ENCODE measurements at places on chromosomes 5 and 9. TPM values are rescaled to one million over a fixed set of nuclear protein-coding genes. Genes with fewer than 3 reads are reported as not detected.

DNA sequence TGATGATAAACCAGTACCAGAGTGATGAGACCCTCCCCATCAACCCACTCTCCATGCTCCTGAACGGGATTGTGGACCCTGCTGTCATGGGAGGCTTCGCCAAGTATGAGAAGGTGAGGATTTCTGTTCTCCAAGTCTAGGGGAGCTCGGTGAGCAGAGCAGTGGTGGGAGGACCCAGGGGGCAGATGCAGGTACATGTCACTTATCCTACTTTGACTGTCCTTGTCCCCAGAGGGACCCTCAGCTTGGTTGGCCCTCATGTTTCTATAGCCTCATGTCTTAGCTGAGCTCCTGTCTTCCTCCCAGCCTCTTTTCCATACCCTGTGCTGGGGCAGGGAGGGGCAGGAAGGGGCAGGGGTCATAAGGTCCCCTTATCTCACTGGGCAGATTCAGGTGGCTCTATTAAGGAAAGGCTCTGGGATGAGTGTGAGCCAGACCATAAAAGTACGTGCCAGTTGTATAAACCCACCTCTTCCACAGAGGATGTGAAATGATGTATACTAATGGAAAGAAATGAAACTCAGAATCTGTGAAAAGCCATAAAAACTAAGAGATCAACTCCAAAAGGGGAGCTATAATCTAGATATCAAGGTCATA lies 38.0 kb upstream of the FOXI1 start:
- DNase-seq: no peak

PPP3R2 gene
- not detected for total RNA-seq

SEC16A gene
- total RNA-seq: 76.1 TPM

GRCh38 chr9:130900701-130901497 lies 4.3 kb upstream of the QRFP start:
- DNase-seq: no peak

- no peak for DNase-seq
Measured at GRCh38 chr9:5971740-5972139, 43.7 kb downstream of the RANBP6 start.

DNA sequence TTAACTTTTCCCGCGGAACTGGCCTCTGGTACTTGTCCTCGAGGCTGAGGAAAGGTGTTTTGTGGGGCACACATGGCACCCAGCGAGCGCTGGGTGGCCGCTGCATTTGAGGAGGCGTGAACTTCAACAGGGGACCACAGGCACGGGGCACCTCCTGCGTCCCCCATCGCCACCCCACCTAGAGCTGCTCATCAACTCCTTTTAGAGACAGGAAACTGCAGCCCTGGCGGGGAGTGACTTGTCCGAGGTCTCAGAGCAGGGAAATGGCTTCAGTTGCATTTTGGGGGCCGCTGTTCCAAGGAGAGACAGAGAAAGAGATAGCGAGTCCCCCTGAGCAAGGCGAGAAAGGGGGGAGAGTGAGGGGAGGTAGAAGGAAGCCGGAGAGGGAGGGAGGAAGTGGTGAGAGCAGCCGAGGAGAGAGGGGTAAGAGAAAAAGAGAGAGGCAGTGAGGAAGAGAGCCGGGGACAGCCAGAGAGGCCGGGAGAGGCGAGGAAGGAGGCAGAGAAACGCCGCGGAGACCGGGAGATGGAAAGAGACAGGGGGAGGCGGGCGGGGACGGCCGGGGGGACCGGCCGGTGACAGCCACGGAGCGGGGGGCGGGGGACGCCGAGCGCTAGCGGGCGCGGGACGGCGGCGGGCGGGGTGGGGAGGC lies 12.5 kb upstream of the LHX2 start:
- no peak for DNase-seq

MYOZ3 gene
- 2.9 TPM for total RNA-seq

GRCh38 chr5:122429545-122430318 lies 117.7 kb downstream of the SNCAIP start:
- DNase-seq: no peak

DNA sequence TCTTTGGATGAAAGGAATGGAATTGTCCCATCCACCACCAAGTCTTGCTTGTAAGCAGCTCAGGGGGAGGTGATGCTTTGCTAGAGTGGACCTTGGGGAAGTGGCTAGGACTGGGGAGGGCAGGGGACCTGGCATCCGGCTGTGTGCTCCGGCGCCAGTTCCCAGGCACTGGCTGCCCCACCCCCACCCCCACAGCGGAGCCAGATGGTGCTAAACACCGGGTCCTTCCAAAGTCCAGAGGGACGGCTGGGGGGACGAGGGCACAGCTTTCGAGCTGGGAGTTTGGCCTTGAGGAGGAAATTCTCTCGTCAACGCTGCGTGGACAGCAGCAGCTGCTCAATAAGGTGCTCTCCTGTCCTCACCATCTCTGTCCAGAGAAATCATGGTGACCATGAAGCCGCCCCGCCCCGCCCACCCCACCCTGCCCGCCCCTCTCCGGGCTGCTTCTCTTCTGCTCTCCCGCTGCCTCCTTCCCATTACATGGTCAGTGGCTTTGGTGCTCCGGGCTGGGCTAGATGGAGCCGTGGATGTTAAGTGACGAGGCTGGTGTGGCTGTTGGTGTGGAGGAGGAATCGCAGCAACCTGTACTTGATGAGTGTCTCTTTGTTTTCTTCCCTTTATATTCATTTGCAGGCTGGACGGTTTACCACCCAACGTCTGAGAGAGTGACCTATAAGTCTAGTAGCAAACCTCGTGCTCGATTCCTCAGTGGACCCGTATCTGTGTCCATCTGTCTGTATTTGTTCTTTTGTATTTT lies 115.7 kb downstream of the WNK2 start:
- DNase-seq: no peak

DNA sequence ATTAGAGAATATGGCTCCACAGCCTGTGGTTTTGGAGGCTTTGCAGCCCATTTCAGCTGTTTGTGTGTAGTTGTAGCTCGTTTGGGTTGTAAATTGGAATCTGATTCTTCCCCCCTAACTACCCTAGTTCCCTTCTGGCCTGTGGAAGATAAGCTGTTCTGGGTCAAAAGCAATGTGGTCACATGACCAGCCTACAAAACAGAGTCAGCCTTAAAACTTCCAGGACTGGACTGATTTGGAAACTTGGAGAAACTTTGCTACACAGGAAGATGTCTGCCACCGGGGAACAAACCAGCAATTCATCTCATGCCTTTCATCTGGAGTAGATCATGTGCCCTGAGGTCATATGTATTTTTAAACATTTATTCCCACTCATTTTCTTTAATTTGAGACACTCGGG lies 83.8 kb downstream of the DAPK1 start:
- no peak for DNase-seq

CBY3 gene
- not detected for total RNA-seq

C9 gene
- total RNA-seq: not detected

GRCh38 chr9:85178474-85178873 lies 508.9 kb downstream of the NTRK2 start:
- DNase-seq: no peak

ZNG1F gene
- 18.9 TPM for total RNA-seq

- no peak for DNase-seq
Measured at GRCh38 chr9:94912700-94913249, 186.3 kb downstream of the AOPEP start.

RORB gene
- total RNA-seq: not detected

SHLD3 gene
- total RNA-seq: 4.2 TPM

GRCh38 chr5:89315286-89316100 lies 432.5 kb upstream of the MEF2C start:
- DNase-seq: peak; percentile 10

GRCh38 chr5:34511915-34512314 lies 144.2 kb upstream of the RAI14 start:
- DNase-seq: no peak

- DNase-seq: no peak
Measured at GRCh38 chr5:15646371-15646770, 146.4 kb downstream of the FBXL7 start.

DNA sequence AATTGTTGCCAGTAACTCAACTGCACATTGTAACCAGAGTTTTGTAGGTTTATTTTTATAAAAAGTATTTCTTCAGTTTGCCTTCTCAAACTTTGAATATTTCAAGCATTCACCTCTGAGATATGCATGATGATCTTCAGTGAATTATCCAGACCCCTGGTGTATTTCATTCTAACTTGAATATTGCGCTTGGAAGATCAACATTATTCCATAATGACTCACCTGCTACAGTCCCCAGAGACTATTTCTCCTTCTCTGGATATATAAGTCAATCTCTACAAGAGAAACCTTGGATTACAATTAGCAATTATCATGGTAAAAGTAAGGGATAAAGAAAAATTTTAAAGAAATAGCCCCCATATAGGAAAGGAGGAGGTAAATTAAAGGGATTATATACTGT lies 1041.0 kb downstream of the TLE1 start:
- no peak for DNase-seq

DNA sequence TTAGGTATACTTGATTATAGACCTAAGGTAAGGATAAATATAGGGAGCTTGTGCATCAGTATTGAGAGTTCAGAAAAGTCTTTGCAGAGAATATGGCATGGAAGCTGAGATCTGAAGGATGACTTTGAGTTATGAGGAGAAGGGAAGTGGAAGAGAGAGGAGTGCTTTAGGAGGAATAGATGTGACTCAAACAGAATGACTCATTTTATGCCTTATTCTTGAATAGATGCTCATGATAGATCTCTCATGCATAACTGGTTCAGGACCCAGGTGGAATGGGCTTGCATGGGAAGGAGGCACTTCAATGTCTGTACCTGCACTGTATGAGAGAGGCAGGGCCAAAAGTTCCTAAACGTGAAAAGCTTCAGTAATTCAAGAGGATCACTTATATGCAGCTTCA lies 103.3 kb downstream of the CWC27 start:
- no peak for DNase-seq

GTF3C4 gene
- total RNA-seq: 26.8 TPM

- peak; percentile 72 for DNase-seq
Measured at GRCh38 chr9:129557192-129558036, 63.5 kb downstream of the C9orf50 start.

DNA sequence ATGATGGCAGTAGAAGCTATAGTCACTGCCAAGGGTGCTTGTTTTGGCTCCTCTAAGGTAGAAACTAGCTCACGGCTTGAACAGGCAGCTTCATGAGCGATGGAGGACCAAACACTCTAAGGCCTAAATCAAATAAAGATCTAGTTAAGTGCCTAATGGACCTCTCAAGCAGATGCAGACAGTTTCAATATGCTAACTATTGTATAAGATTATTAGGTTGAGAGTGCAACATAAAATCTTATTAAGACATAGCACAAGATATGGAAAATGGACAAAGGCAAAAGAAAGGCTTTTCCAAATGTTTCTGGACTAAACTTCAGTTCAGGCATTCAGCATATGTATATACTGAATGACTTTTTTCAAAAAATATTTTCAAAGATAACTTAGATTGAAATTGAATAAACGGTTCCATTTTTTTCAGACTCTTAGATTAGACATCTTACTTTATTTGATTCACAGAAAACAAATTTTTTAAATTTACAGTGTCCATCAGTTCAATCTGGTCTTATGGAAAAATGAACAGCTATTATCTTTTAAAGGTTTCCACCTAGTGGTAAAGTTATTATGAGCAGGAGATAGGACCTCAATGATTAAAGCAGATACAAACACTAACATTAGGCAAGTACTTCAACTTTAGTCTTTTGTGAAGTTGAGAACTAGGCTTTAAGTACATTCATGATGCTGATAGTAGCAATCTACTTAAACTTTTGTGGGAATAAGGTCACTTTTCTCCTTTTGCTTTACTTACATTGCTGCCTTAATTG lies 1167.7 kb downstream of the MAT2B start:
- no peak for DNase-seq

DNA sequence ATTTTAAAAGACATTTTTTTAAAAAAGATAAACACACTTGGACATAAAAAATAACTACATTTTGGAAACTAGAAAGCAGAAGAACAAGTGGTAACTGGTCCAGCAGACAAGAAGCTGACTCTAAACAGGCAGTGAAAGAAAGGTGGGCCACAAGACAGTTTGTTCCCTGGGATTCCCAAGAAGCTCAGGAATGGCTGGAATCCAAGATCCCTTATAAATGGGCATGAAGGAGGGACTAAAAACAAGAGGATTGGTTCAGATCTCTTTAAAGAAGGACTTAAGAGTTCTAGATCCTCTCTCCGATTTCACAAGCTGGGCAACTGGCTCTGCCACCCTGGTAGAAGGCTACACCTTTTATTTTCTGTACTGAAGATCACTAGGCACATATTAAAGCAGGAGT lies 102.8 kb downstream of the ARL15 start:
- no peak for DNase-seq

DNA sequence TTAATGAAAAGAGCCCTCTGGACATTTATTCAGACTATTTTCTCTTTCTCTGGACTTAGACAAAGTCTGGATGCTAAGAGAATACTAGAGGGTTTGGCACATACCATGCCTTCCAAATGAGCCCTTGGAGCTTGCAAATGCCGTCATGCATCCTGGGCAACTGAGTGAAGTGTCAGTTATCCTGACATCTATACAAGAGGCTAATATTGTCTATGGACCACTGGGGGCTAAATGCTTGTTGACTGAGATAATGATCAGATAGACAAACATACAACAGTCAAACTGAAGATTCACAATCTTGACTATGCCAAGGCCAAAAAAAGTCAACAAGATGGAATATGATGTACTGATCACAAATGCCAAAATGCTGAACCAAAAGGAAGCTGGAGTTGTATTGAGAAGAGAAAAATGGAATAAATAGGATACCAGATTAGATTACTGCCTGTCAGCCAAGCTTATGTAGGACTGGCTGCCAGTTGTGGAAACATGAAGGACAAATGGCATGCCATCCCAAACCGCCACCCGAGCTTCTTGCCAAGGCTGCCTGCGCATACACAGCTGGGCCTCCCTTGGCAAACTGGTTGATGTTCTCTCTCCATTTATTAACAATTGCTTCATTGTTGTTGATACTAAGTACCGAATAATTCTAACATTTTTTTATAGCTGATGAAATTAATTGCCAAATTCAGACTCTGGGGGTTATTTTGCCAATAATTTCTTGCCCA lies 240.1 kb upstream of the GRAMD2B start:
- no peak for DNase-seq

GRCh38 chr5:59174248-59174844 lies 591.5 kb downstream of the RAB3C start:
- DNase-seq: no peak

RLN1 gene
- total RNA-seq: 0.91 TPM

- DNase-seq: no peak
Measured at GRCh38 chr9:134306636-134307600, 19.3 kb upstream of the RXRA start.

TRAF1 gene
- total RNA-seq: 6.7 TPM

DNA sequence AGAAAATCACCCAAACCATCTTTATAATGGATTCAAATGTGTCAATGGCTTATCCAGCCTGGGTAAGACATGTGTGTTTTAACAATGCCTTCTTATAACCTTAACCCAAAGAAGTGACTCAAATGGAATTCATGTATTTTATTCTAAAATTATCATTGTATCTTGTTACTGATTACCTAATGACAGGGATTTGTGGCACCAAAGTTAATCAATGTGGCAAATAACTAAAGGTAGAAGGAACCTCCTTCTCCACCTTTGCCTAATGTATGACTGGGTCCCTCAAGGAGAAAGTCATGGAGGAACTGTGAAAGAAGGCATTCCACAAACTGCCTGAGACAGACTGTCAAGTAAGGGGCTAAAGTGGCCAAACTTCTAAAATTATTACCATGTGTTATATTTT lies 84.4 kb upstream of the ITGA1 start:
- no peak for DNase-seq

All from progenitor cell of endocrine pancreas (in vitro differentiated cells).